ENCODE measurements at places on chromosomes 3 and 15.

DNA sequence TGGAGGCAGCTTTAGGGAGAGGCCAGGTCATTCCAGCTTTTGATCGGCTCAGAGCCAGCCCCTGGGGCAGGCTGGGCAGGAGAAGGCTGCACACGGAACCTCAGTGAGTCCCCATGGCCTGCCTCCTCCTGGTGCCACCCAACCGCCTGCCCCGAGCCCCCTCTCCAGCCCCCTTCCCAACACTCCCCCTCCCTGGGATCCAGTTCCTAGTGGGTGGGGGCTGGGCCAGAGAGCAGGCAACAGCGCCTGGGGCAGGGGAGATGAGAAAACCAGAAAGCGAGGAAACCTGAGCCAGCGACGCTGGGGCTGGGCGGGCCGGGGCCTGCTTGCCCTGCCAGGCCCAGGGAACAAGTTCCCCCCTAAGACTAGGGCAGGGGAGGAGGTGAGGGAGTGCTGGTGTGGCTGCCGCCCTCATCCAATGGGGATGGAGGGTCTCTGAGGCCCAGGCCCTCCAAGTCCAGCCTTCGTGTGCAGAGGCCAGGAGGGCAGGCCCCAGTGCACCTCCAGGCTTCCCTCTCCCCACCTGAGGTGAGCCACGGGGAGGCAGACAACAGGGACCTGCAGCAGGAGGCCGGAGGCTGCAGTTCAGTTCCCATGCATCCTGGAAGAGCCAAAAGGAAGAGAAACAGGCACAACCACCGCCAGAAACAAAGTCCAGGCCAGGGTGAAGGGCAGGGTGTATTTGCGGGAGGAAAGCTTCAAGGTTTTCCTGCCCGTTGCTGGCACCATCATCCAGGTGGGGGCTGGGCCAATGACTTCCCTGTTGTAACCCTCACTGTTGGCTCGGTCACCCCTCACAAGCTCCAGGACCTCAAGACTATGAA lies 4.0 kb upstream of the SEMA3F start:
- no peak for DNase-seq

GRCh38 chr3:119835556-119835955 lies 53.7 kb downstream of the NR1I2 start:
- no peak for DNase-seq

GRCh38 chr15:47669221-47669620 lies 48.1 kb upstream of the SEMA6D start:
- no peak for DNase-seq

DNA sequence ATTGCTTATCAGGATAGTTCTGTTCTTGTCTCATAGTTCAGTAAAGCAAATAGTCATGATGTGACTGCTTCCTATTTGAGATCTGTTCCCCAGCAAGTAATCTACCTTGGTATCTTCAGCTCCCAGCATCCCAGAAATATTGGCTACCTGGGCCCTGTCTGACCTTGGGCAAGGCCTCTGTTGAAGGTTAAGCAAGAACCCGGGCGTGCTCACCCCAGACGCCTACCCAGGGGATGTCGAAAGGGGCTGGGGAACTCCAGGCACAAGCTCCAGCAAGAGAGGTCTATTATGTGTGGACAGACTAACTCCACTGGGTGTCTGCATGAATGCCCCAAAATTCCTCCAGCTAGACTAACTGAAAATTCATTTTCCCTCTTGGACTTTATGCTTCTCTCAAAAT lies 37.3 kb upstream of the IGF1R start:
- DNase-seq = no peak

DNA sequence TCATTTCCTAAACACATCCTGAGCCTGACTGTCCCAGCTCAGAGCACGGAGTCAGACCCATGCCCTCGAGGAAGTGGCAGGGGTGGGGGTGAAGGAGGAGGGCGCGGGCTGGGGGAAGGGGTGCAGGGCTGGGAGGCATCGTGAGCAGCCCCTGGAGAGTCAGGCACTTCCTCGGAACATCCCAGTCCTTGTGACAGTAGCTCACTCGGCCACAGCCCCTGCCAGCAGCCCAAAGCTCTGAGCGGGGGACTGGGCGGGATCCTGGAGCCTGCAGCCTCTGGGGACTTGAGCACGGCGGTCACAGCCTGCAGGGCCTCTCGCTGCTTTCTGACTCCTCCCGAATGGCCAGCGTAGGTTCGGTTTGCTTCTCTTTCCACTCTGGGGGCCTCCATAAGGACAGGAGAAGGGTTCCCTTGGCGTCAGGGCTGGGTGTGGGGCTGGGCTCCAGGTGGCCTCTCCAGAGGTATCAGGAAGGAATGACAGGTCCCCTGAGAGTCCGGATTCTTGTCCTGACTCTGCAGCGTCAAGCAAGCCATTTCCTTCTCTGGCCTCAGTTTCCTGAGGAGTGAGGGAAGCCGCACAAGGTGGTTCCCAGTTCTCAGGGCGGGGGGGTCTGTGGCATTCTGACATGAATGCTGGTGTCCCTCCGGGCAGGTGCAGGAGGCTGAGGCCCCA lies 20.9 kb downstream of the PSTPIP1 start:
- DNase-seq = no peak

DNA sequence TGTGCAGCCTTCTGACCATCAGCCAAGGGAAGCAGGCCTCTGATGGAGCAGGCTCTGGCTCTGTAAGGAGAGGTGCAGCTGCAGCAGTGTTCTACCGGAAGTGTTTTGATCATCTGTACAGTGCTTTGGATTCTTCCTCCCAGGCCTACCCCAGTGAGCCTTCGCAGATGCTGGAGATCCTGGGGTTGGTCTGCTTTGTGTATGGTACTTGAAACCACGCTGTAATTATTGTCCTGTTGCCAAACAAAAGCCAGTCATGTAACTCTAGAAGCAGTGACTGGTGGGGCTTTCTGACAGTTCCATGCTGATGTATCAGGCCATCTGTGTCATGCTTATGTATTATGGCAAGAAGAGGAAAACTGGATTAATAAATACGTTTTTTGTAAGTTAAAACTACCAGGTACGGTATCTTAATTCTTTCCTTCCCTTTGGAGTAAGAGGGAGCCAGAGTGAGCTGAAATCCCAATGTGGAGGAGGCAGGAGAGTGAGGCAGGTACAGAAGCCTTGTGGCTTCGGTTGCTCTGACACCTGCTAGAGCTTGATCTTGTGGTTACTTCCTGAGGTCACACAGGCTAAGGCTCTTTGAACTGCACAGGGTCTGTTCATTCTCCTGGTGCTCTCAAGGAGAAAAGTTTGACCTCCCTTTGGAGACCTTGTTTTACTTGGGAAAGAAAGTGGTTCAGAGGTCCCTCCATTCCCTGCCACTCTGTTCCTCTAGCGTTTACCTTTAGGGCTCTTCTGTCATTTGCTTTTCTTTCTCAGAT lies 3.7 kb downstream of the TMEM42 start:
- DNase-seq = no peak

DNA sequence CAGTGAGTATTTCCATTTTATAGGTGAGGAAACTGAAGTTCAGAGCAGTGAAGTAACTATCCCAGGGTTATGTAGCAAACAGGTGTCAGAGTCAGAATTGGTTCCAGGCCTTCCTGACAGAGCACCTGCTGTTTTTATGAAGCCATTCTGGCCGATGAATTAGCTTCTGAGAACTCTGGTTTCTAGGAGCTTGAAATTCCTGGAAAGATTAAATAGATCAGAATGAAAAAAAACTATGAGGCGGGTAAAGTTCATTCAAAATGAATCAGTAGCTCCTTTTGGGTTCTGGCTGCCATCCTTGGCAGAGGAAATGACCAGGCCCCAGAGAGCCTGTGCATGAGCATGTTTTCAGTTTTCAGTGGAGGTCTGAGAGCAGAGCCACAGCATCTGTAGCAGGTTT lies 59.3 kb upstream of the CFAP161 start:
- no peak for DNase-seq

GRCh38 chr3:169085827-169086226 lies 577.7 kb downstream of the MECOM start:
- no peak for DNase-seq

- no peak for DNase-seq
Measured at GRCh38 chr3:149902498-149903139, 68.1 kb downstream of the PFN2 start.

DNA sequence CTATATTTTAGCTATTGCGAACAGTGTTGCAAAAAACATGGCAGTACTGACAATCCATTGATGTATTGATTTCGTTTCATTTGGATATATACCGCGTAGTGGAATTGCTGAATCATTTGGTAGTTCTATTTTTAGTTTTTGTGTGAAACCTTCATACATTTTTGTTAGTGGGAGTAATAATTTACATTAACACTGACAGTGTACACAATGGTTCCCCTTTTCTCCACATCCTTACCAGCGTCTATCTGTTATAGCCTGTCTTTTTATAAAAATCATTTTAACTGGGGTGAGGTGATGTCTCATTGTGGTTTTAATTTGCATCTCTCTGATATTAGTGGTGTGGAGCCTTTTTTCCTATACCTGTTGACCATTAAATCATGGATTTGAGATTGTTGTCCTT lies 392.4 kb upstream of the ALCAM start:
- DNase-seq = no peak

DNA sequence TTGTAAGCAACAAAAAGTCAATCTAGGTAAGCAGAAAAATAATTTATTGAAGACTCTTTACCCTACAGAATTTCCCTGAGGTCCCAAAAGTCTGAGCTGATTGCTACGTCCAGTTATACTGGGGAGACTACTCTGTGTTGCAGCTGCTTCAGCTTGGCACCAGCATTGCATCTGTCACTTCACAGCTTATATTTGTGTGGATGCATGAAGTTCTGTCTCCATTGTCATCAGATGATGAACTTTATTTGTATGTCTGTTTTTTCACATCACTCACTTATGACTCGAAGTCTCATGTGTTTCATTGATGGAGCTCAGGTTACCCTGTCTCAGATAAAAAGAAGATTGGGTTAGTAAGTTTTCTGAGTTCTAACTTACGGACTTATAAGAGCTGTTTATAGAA lies 75.3 kb upstream of the LRRFIP2 start:
- no peak for DNase-seq

DNA sequence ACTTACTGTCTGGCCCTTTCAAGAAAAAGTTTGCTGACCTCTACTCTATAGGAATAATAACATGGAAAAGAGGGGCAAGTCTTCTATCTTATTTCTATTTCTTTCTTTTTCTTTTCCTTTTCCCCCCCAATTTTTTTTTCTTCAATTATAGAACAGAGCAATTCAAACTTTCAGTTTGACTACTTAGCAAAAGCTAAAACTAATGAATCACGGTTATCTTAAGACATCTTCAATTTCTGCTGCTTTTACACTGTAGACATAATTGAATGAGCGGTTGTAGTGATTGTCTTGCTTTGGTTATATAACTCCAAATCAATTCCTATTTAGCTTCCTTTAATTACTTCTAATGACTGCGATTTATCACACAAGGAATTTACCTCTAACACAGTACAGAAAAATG lies 74.3 kb upstream of the P2RY1 start:
- no peak for DNase-seq

DNA sequence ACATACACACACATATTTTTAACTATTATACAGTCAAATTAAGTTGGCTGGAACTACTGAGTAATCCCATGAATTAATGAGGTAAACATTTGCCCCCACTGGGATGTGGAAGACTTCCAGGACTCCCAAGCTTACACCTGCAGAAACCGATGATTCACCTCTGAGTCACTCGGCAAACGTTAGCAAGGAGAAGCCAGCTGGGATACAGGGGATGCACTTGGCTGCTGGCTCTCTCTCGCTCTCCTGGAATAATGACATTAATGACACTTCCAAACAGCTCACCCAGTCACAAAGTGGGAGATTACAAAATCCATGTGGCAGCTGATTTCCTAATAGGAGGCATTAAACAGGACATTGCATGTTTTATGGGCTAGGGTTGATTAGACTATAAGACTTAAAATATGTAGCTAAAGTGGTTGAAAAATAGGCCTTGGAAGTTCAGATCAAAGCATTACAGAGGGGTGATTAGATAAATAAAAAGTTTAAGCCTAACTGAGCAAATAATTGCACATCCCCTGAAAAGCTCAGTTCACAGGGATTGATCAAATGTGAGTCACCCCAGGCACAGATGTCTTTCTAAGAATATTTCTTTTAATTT lies 500.9 kb downstream of the SOX2 start:
- no peak for DNase-seq

GRCh38 chr3:130607553-130608154 lies 90.7 kb downstream of the COL6A6 start:
- DNase-seq = no peak

DNA sequence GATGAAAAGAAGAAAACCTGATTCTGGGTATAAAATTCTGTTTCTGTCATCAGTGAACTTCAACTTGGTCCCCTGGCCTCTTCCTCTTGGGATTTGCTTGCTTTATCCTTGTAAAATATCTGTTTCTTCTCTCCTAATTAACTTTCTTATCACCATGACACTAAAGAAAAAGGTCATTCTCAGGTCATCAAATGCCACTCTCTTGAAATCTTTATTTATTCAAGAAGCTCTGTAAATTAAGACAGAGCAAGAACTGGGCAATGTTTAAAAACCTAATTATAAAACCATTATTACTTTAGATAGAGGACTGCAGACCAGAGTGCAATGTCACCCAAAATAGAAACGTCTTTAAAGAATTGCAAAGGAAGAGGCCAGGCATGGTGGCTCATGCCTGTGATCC lies 6.0 kb upstream of the LIPC start:
- DNase-seq = no peak

- DNase-seq = no peak
Measured at GRCh38 chr15:40075298-40076044, 33.2 kb downstream of the BMF start.

- no peak for DNase-seq
Measured at GRCh38 chr3:132703733-132704132, 18.5 kb downstream of the NPHP3 start.

DNA sequence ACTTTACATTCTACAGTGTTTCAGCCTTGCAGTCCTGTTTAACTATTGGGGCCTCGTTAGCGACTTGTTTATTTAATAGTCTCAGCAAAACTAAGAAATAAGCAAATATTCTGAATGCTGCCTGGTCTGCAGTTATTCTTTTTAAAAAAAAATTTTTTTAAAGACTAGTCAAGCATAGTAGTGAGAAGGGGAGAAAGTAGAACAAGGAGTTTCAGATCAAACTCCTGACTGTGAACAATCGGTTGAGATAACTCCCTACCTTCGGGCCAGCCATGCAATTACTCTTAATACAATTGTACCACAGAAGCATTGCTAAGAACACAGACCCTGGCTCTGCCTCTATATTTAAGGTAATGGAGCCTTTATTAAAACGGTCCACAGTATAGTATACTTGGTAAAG lies 5.8 kb upstream of the DUT start:
- DNase-seq = no peak

DNA sequence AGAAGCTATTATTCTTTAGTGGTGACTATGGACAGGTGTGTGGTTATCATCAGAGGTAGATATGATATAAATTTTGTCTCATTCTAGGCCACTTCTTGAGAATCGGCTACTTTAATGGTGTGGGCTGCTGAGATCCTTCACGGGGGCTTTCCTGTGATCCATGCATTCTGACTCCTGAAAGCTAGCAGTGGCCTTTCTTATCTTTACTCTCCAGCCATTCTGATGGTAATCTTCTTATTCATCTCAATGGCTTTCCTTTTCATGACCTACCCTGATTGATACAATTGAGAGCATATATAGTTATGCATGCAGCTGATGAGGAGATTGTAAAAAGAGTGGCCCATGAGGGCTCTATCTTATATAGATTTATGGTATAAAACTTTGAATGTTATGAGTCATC lies 78.3 kb upstream of the ZPLD1 start:
- no peak for DNase-seq

GRCh38 chr15:68279779-68280753 lies 2.5 kb downstream of the FEM1B start:
- DNase-seq = no peak
